ENCODE measurements at places on chromosomes 7 and 10. TPM values are rescaled to one million over a fixed set of nuclear protein-coding genes. Genes with fewer than 3 reads are reported as not detected.

Gene TACC2
- 49.1 TPM for total RNA-seq

- DNase-seq: no peak
These were observed 33.0 kb upstream of the MICU1 start for GRCh38 chr10:72658696-72659400.

DNA sequence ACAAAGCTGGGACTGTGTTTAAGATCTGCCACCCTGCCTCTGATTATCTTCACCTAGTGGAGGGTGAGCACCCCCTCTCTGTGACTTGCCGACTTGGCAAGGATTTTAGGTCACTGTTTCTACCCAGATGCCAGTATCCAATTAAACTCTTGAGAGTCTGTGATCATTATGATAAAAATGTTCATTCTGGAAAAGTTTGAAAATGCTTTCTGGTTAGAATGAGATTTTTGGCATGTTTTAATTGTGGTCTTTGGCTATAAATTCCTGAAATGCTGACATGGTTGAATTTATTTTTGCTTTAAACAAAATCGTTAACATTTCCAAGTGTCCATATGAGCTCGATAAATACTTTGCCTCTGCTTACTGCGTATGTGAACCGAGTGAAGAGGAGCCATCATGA lies 221.4 kb downstream of the BICC1 start:
- DNase-seq: no peak

Gene PHKG1
- 2.7 TPM for total RNA-seq

GRCh38 chr10:121609426-121610380 lies 11.5 kb upstream of the FGFR2 start:
- no peak for DNase-seq

DNA sequence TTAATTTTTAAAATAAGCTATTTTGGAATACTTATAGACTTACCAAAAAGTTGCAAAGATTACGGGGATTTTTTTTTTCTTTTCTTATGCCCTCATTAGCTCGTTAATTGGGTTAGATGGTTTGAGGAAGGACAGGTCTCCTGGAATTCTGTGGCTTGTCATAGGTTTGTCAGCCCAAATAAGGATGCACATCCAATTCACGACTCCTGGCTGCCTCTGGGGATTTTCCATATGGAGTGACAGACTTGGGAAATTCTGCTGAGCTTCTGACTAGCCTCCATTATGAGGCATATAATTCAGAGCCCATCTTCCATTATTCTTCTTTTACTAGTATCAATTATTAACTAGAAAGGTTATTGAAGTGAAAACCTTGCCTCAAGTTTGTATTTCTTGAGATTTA lies 102.1 kb downstream of the AUTS2 start:
- DNase-seq: no peak

GRCh38 chr7:32515890-32516550 lies 20.7 kb downstream of the AVL9 start:
- DNase-seq: no peak

Gene SPDYE2B
- total RNA-seq: not detected

GRCh38 chr7:151008511-151009323 lies 15.6 kb downstream of the ATG9B start:
- peak; percentile 77 for DNase-seq

- no peak for DNase-seq
These were observed 76.9 kb downstream of the GALNT17 start for GRCh38 chr7:71208881-71209280.

GRCh38 chr10:18377898-18378297 lies 237.7 kb downstream of the CACNB2 start:
- DNase-seq: no peak

GRCh38 chr7:90173127-90173844 lies 19.0 kb downstream of the STEAP1 start:
- no peak for DNase-seq

DNA sequence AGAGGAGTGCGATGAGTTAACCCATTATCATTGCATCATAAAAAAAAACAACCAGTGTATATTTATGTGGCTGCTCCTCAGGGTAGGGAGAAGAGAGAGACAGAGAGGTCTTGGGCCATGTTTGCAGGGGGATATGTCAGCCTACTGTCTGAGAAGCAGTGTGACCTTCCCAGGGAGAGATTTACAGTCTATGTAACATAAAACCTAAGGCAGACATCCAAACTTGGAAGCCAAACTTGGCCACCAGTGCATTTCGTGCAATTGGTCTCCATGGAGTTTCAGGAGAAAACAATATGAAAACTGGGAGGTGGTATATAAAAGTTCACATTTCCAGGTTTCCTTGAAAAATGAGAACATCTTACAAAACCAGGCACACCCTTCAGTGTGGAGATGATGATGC lies 85.9 kb upstream of the CXCL12 start:
- DNase-seq: no peak

Gene GPR146
- total RNA-seq: 50.5 TPM

- DNase-seq: no peak
These were observed 80.0 kb upstream of the DNAAF5 start for GRCh38 chr7:646487-646886.
